SJSA1 (cell line): ENCODE measurements at places on chromosomes 16 and 17. TPM values are rescaled to one million over a fixed set of nuclear protein-coding genes. Genes with fewer than 3 reads are reported as not detected.

DNA sequence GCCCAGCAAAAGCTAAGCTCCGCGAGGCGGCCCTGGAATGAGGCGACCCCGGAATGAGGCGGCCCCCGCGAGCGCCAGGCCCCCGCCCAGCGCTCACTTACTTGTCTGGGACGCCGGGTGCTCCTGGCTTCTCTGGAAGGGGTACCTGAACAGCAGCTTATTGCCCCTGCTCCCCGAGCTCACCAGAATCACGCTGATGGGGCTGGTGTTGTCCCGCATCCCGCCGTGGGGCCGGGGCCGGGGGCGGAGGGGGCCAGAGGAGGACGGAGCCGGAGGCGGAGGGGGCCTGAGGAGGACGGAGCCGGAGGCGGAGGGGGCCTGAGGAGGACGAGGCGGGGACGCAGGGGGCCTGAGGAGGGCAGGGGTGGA, 440 bp downstream of the NPRL3 start:
- DNase-seq = peak; percentile 25

EVPLL gene
- not detected in 2 replicates for total RNA-seq

WSCD1 gene
- total RNA-seq = 0.32 and 3.4 TPM in 2 replicates

GRCh38 chr16:87582216-87582965, 19.9 kb upstream of the JPH3 start:
- peak; percentile 87 for DNase-seq

CHAD gene
- total RNA-seq = not detected in 2 replicates

DNA sequence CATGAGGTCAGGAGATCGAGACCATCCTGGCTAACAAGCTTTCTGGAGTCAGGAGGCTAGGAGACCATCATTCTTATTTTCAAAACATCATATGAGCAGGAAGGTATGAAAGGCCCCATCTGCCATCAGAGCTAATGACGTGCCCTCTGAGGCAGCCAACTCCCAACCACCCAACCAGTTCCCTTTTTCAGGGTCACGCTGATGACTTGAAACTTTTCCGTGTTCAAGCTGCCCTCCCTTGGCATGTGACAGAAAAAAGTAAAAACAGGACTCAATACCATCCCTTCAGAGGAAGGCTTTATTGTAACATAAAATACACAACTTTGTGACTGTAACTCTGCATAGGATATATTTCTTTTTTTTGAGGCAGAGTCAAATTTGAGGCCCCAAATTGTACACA, 4.6 kb upstream of the GHDC start:
- DNase-seq = no peak

DNA sequence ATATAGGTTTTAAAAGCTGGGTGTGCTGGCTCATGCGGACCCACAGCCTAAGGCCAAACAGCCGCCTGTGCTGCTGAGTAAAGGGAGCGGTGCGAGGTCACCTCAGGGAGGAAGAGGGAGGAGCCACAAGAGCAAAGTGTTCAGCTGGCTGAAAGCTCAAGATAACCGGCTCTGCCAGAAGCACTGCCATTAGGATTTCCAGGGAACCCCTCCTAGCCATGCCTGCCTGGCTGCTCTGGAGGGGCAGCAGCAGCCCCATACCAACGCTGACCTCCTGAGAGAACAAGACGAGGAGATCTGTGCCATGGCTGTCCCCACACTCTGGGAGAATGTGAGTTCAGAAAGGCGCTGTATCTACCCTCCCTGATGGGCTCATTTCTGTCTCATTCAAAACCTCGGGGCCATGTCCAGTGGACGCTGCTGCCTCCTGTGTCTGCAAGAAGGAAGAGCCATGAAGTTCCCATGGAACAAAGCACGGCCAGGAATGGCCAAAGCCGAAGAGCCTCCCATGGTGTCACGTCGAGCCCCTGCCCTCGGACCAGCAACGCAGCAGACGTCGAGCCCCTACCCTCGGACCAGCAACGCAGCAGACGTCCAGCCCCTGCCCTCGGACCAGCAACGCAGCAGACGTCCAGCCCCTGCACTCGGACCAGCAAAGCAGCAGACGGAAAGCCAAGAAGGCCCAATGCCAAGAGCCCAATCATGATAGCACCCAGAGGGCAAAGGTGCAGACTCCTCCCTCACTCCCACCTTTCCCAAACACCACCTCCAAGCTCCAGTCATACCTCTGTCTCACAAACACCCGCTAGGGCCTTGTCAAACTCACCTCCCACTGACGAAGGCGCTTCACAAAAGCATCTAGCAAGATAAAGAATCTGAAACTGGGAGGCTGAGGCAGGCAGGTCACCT, 107.0 kb downstream of the ANKRD11 start:
- no peak for DNase-seq

- no peak for DNase-seq
Measured at GRCh38 chr17:75615301-75615700, 17.9 kb upstream of the SMIM5 start.

PRSS33 gene
- not detected in 2 replicates for total RNA-seq
